OCI-M1 (cell line): ENCODE measurements at places on chromosomes 11 and 22.

GRCh38 chr11:114890038-114890437 lies 211.7 kb downstream of the NXPE2 start:
- DNase-seq: no peak

- DNase-seq: peak; percentile 63
These were observed 9.4 kb downstream of the HIPK3 start for GRCh38 chr11:33266393-33267215.

GRCh38 chr22:50546326-50547262 lies 895 bp downstream of the KLHDC7B start:
- no peak for DNase-seq

DNA sequence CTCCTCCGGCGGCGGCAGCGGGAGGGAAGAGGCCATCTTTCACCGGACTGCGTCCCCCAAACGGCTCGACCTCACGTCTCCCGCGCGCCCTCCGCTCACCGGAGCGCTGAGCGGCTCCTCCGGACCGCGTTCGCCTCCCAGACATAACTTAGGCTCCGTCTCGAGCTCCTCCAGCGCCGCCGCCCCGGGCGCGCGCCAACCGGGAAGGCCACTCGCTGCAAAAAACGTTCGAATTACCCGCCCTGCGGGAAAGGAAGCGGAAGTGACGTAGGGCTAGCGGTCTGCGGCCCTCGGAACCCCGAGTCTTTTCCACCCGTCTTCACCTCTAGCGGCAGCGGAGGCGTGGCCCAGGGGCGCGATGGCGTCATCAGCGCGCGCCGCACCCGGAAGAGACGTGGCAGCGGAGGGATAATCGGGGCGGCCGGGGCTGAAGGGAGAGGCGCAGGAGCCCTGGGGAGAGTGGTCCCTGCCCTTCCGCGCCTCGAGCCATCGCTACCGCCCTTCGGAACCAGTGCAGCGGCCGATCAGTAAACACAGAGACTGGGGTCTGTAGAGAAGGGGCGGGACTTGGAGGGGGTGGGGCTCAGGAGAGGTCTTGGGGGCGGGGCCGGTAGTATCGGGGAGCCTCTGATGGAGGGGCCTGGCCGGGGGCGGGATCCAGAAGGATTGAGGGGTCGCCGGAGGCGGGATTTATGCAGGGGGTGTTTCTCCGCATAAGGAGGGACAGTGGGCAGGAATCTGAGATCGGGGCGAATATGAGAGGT lies at the start of the genes CDCA5 and ZFPL1:
CDCA5 (minus strand) TSS at position 207 of the 764 bp plus-strand sequence; CDS start at position 145, 62 bp downstream.
ZFPL1 (plus strand) TSS at position 389 of the 764 bp plus-strand sequence. CDS start 477 bp downstream, outside the sequence.
- peak; percentile 97 for DNase-seq

GRCh38 chr22:22937894-22938480 lies 50.4 kb downstream of the IGLL5 start:
- DNase-seq: no peak
